ENCODE measurements at places on chromosomes 6 and 20. TPM values are rescaled to one million over a fixed set of nuclear protein-coding genes. Genes with fewer than 3 reads are reported as not detected.

Gene PARD6B
- 20.4 TPM for total RNA-seq

- H3K36me3 ChIP-seq: no peaks in the 10 kb centered on the region
- DNase-seq: no peak
- no peaks in the 10 kb centered on the region for H3K27me3 ChIP-seq
- H3K4me3 ChIP-seq: no peak overlapping the region
- no peaks in the 10 kb centered on the region for H3K4me1 ChIP-seq
- H3K27ac ChIP-seq: no peak overlapping the region
Observed at GRCh38 chr20:6485351-6485750, 282.1 kb upstream of the BMP2 start.

Gene BPIFB4
- not detected for total RNA-seq

Gene IL22RA2
- not detected for total RNA-seq

GRCh38 chr6:154496793-154497517 lies 13.5 kb downstream of the CNKSR3 start:
- no peak for DNase-seq
- no peaks in the 10 kb centered on the region for H3K4me1 ChIP-seq
- no peak overlapping the region for H3K4me3 ChIP-seq

Gene BFSP1
- not detected for total RNA-seq

DNA sequence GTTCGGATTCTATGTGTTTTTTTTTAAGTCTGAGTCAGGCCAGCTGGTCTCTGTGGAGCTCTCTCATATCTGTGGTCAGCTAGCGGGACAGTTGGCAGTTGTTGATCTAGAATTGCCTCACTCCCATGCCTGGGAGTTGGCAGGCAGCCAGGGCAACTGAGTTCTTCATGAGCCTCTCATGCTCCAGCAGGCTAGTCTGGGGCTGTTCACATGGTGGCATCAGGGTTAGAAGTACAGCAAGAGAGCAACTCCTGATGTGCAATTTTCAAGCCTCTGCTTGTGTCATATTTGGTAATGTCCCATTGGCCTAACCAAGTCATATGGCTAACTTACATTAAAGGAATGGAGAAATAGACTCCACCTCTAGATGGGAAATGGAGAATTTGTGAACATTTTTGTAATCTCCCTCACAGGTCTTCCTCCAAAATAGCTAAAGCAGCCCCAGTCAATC lies 6.7 kb upstream of the IFT52 start:
- H3K27ac ChIP-seq: no peak overlapping the region
- no peak overlapping the region for H3K4me3 ChIP-seq
- no peaks in the 10 kb centered on the region for H3K4me1 ChIP-seq
- H3K36me3 ChIP-seq: no peaks in the 10 kb centered on the region
- DNase-seq: peak; percentile 54

GRCh38 chr6:66376001-66376400 lies 669.0 kb upstream of the EYS start:
- no peak overlapping the region for H3K4me3 ChIP-seq
- no peaks in the 10 kb centered on the region for H3K4me1 ChIP-seq
- H3K36me3 ChIP-seq: no peaks in the 10 kb centered on the region
- DNase-seq: no peak
- H3K27ac ChIP-seq: no peak overlapping the region

DNA sequence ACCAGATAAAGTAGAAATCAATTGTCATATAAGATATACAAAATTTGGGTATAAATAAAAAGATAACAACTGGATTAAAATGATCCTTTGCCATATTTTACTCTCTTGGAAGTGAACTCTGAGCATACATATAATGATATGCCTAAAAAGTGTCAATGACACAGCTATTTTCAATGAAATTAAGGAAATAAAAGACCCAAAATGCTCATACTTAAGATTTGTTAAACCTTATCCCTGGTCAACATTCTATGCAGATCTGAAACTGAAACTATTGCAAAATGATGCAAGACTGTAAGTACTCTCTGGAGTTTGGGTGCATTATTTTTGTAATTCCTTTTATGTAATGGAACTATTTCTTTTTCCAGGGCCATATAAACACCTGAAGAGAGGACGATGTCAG lies 119.0 kb upstream of the SGK1 start:
- DNase-seq: no peak
- H3K27ac ChIP-seq: peak overlapping the region; percentile 13
- no peak overlapping the region for H3K4me3 ChIP-seq

DNA sequence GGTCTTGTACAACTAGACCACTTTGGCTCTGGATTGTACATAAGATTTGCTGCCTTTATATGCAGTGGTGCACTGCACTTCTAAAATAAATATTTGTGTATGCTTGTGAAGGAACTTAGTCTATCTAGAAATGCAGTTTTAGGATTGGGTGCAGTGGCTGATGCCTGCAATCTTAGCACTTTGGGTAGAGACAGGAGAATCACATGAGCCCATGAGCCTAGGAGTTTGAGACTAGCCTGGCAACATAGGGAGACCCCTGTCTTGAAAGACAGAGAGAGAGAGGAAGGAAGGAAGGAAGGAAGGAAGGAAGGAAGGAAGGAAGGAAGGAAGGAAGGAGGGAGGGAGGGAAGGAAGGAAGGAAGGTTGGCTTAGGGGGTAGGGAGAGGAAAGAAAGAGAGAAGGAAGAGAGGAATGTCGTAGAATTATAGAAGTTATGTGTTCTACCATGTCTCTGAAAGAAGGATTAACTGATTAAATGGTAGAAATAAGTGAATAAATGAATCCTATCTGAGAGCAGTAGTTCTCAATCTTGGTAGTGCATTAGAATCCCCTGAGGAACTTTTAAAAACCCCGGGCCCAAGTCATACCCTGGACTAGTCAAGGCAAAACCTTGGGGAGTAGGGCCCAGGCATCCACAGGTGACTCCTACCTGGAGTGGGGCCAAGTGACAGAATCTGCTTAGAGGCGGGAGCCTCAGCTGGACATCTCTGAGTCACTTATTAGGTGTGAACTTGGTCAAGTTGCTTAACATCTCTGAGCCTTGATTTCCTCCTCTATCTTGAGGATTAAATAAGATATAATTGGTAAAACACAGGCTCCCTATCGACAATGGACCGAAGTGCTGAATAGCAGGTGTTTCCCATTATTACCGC lies 130.3 kb downstream of the ZNF217 start:
- no peak overlapping the region for H3K4me3 ChIP-seq
- DNase-seq: no peak
- H3K27me3 ChIP-seq: no peaks in the 10 kb centered on the region
- no peak overlapping the region for H3K27ac ChIP-seq
- no peaks in the 10 kb centered on the region for H3K4me1 ChIP-seq
- H3K36me3 ChIP-seq: no peaks in the 10 kb centered on the region
